Renal pelvis (tissue), 12 donors: ENCODE measurements at places on chromosomes 4 and X. TPM values are rescaled to one million over a fixed set of nuclear protein-coding genes. Genes with fewer than 3 reads are reported as not detected.

DNA sequence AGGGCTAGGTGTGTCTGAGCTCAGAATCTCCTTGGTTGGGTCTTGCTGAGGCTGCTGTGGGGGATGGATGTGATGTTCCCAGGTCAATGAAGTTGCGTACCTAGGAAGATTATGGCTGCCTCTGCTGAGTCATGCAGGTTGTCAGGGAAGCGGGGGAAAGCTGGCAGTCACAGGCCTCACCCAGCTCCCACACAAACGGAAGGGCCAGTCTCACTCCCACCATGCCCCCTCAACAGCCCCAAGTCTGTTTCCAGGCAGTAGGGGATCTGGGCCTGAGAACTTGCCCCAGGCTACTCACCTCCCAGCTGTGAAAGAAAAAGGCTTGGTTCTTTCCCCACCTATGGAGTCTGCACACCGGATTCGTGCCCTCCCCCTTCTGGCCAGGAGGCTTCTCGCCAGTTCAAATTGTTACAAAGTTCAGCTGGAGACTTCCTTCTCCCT lies 72.9 kb downstream of the WDR44 start:
- DNase-seq = no peak

GRCh38 chr4:148196164-148196563 lies 246.1 kb downstream of the NR3C2 start:
- no peak for DNase-seq

RNF128 gene
- polyA plus RNA-seq = 12.0 TPM

GRCh38 chr4:142377342-142378091 lies 468.6 kb downstream of the INPP4B start:
- no peak for DNase-seq

TEC gene
- 3.3 TPM for polyA plus RNA-seq

DNA sequence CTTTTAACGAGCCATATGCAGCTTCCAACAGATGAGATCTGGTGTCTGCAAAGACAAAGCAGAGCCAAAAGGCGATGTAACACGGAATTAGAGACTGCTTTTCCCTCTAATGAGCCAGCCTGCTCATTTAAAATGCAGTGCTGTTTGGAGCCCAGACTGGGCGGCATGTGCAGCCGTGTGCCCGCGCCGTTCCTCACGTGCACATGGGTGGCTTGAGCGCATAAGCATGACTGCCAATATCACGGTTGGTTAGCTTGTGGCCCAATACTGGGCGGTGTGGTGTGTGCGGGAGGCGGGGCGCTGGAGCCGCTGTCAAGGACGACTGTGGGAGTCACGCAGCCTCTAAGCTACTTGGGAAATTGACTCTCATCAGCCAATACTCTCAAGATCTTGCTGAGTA lies 87.0 kb upstream of the SCOC start:
- no peak for DNase-seq

- DNase-seq = no peak
Measured at GRCh38 chr4:170007113-170007512, 19.1 kb downstream of the MFAP3L start.

DSPP gene
- 0.04 TPM for polyA plus RNA-seq

RAB41 gene
- 0.85 TPM for polyA plus RNA-seq
